RCC 7860 (cell line): ENCODE measurements at places on chromosomes 4 and X.

GRCh38 chr4:30875658-30876269 lies 155.6 kb downstream of the PCDH7 start:
- no peak for DNase-seq

DNA sequence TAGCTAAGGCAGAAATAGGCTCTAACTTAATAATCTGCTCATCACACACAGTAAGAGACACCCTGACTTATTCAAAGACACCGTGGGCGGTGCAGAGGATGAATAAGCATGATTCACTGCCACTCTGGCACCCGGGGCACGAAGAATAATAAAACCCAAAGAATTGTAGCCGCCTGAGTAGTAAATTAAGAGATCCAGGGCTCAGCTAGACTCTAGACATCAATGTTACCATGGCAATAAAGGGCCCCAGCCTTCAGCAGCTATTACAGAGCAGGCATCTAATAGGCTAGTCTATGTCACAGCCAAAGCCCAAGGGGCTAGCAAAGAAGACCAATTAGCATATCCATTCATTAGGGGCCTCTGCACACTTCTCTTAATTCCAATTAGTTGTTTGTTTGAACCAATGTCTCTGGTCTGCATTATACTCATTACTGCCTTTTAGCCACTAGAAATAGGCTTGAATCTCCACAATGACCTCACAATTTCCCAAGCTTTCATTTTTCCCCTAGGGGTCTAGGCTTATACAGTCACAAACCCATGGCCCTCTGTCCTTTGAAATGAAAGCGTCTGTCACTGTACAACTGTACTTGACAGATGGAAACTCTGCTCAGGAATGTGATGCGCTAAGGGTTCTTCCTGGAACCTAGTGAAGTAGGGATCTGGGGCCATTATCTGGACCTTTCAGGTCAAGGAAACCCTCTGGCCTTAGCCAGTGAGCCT lies 3.0 kb upstream of the ATP1B4 start:
- DNase-seq: peak; percentile 41

DNA sequence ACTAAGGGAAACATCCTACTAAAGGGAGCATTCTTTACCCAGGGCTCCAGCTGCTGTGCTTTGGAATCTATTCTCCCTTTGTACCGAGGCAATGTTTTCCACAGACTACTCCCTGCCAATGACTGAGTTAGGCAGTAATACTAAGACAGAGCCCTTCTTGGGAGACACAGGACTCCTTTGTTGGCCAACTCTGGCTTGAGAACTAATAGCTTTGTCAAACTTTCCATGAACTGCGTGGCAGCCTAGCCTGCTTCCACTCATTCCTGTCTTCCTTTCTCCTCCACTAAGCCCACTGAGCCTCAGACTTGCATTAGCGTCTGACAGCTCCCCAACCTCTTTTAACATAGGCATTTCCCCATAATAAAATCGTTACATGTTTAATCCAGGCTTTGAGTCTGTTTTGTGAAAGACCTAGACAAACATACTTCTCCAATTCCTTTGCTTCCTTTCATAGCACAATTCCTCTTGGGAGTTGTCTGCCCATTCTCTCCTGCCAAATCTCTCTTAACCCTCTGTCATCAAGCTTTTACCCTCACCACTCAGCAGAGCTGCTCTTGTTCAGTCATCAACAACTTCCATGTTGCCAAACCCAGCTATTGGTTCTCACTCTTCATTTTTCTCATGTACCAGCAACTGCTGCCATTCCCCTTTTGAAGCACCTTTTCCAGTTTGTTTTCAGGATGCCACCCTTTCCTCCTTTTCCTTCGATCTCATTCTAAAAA lies 300.3 kb upstream of the IGFBP7 start:
- no peak for DNase-seq

DNA sequence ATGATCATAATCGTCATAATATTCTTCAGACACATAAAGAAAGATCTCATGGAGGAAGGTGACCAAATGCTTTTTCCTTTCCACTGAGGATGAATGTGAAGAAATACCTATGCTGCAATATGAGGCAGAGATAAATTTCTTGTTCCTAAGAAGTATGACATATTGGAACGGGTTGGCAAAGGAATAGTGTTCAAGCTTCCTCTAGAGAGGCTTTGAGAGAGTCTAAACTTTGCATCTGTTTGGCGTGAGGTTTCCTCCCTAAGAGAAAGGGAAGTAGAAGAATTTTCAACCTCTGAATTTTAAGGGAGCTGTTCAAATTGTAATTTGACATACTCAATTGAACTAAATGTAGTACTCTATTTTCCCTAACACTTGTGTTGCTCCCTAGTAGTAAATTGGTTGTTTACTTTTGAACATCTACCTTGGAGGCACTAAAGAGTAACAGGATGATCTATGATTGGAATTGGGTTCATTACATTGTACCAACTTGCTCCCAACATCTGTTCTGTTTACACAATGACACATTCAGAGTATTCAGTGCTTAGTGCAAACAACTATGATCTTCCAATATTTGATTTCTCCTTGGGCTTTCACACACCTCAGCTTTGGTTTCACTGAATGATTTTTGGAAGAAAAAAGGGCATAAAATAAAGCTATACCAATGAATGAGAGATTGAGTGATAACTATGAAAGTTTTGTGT lies 122.0 kb downstream of the CORIN start:
- DNase-seq: no peak

DNA sequence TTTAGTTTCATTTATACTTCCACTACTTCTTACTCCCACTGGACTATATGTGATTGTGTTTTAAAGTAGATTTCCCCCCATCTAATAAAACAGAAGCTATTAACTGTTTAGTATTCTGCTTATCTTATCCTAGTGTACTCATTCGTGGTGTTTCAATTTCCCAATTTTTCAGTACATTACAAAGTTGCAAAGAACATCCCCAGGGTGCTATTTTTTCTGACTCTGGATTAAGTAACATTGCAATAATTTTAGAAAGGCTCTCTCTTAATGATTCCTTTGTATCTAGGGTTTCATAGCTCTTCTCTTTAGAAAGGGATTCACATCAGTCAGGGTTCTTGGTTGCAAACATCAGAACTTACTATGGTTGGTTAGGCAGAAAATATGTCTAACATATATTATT lies 317.9 kb upstream of the DIPK2B start:
- DNase-seq: no peak

DNA sequence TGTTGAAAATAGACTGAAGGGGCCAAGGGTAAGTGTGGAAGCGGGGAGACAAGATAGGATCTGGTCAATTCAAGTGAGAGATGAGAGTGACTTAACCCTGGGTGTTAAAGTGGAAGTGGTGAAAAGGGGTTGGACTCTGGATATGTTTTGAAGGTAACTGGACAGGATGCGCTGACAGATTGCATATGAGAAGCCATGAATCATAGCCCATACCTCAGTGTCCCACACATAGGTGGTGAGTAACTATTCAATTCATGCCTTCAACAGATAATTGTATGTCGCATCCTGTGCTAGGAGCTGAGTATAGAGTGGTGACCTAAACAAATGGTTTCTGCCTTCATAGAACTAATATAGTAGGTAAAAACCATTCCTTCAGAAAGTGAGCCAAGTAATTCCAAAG lies 76.7 kb downstream of the KLHL34 start:
- no peak for DNase-seq

DNA sequence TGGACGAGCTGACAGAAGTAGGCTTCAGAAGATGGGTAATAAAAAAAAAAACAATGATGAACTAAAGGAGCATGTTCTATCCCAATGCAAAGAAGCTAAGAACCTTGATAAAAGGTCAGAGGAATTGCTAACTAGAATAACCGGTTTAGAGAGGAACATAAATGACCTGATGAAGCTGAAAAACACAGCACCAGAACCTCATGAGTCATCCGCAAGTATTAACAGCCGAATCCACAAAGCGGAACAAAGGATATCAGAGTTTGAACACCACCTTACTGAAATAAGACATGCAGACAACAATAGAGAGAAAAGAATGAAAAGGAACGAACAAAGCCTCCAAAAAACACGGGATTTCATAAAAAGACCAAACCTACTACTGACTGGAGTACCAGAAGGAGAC lies 10.5 kb downstream of the NELFA start:
- peak; percentile 64 for DNase-seq
